ENCODE measurements at places on chromosomes 5 and 9.

- DNase-seq, result no peak
Observed at GRCh38 chr5:139492700-139493192, 10.2 kb upstream of the STING1 start.

DNA sequence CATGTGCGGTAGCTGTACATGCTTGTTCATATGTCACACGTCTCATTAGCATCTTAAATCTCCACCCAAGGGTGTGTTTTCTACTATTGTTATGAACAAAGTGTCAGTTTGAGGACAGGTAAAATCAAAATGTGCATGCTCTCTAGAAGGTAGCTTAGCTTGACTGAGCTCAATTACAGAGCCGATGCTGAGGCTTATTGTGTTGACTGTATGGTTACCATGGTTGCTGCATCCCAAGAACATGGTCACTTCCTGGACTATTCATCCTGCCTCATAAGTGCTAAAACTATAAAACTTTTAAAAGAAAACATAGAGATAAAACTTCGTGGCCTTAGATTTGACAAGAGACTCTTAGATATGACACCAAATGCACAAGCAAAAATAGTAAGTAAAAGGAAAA, 426.1 kb upstream of the CTNND2 start:
- no peak for DNase-seq

DNA sequence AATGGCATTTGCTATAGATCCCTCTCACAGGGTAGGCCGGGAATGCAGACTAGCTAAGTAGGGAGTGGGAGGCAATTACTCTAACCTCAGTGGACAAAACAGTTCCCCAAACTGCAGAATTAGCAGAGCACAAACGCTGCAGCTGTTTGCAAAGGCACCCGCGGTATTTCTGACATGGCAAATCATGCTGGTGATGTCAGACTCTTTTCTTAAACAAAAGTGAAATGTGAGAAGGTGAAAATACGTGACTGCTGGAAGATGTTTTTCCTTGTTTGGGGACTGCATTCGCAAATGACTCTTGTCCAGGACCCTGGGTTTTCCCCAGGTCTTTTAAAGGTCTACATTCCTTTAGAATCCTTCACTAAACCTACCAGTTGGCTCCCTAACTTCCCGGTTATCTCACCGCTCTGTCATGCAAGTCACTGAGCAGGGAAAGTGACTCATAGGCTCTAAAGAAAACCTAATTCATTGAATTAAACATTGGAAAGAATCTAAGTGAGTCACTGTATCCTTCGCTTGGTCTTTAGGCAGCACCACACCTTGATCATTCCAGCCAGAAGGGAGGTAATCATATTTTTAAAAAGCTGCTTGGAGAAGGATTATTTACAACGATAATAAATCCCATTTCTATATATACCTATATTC, 91.5 kb upstream of the DNAH5 start:
- no peak for DNase-seq

DNA sequence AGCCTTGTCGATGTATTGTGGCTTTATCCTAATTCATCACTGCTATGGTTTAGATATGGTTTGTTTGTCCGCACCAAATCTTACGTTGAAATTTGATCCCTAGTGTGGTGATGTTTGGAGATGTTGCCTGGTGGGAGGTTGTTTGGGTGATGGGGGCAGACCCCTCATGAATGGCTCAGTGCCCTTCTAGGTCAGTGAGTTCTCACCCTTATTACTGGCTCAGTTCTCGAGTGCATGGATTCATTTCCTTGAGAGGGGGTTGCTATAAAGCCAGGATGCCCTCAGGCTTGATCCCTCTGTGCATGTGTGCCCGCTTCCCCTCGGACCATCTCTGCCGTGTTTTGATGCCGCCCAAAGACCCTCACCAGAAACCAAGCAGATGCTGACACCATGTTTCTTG, 114.4 kb downstream of the CHSY3 start:
- DNase-seq, result no peak

All from activated T-cell treated with anti-CD3 and anti-CD28 coated beads, Interleukin-2, amount 50 U/mL, for 24 hours (primary cell).